Activated CD4-positive, alpha-beta T cell treated with anti-CD3 and anti-CD28 coated beads, Interleukin-2, amount 10 ng/mL, durations not matched to agents 24 days and 14 days (primary cell): ENCODE measurements at places on chromosomes 11 and 22. TPM values are rescaled to one million over a fixed set of nuclear protein-coding genes. Genes with fewer than 3 reads are reported as not detected.

DNA sequence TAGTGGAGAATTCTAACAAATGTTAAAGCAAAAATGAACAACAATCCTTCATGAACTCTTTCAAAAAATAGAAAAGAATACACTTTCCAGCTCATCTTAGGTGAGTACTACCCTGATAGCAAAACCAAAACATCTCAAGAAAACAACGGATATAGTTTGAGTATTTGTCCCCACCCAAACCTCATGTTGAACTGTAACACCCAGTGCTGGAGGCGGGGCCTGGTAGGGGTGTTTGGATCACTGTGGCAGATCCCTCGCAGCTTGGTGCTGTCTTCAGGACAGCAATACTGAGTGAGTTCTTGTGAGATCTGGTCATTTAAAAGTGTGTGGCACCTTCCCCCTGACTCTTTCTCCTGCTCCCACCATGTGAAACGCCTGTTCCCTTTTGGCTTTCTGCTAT lies 27.0 kb downstream of the NCAPD3 start:
- peak; percentile 65 for DNase-seq

DNA sequence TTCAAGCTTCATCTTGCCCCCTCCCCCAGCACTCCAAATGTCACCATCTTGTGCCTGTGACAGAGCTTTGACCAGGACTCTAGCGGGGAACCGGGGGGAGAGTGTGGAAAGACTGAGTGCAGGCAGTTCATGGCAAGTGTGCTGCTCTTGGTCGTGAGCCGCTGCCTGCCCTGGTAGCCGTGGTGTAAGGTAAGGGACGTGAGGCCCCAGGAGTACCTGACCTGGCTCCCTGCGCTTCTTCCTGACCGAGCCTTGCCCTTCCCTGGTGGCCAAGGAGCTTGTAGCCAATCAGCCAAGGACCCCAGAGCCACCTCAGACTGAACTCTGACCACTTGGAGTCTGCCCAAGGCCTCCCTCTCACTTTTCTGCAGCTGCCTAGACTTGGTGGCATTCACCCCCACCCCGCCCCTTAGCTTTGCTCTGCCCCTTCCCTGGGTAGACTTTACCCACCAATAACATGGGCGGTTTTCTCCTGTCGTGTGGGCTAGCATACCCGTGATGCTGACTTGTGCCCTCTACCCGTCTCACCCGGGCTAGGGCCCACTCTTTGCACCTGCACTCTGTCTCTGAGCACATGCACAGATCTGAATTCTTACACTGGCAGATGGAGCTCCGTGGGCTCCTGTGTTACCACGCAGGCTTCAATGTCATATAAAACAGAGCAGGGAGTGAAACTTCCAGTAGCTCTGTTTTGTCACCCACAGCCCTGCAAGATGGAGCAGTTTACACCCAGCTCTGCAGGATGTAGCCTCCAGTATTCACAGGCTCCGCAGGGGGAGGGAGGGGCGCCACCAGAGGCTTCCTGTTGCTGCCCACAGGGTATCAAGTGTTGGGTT lies 1.5 kb downstream of the DGKZ start:
- peak; percentile 89 for DNase-seq

GRCh38 chr11:56890584-56891305 lies 98.0 kb upstream of the OR5AK2 start:
- DNase-seq, result no peak

DNA sequence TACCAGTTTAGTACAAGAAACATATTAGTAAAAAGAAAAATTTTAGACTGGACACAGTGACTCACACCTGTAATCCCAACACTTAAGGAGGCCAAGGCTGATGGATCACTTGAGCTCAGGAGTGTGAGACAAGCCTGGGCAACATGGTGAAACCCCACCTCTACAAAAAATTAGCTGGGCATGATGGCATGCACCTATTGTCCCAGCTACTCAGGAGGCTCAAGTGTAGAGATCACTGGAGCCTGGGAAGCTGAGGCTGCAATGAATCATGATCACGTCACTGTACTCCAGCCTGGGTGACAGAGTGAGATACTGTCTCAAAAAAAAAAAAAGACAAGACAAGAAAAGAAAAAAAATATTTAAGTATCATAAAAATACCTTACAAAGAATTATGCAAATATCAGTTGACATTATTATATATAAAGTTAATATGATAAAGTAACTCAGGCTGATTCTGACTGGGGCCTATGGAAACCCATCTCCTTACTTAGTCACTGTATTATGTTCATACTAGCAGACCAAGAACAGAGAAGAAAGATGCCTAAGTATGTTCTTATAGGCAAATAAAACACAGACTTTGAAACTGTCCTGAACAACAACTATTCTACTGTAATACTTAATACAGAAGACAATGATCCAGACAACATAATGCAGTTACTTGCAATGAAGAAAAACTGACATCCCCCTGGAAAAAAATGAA lies 27.3 kb downstream of the FAM168A start:
- DNase-seq, result peak; percentile 37

PARVA gene
- not detected in 2 replicates for total RNA-seq

- DNase-seq, result no peak
These were observed 13.5 kb upstream of the B3GNT6 start for GRCh38 chr11:77020734-77021133.

PHF5A gene
- total RNA-seq, result 90.3 and 98.3 TPM in 2 replicates
